AG04450 (cell line): ENCODE measurements at places on chromosomes 5 and 9.

DNA sequence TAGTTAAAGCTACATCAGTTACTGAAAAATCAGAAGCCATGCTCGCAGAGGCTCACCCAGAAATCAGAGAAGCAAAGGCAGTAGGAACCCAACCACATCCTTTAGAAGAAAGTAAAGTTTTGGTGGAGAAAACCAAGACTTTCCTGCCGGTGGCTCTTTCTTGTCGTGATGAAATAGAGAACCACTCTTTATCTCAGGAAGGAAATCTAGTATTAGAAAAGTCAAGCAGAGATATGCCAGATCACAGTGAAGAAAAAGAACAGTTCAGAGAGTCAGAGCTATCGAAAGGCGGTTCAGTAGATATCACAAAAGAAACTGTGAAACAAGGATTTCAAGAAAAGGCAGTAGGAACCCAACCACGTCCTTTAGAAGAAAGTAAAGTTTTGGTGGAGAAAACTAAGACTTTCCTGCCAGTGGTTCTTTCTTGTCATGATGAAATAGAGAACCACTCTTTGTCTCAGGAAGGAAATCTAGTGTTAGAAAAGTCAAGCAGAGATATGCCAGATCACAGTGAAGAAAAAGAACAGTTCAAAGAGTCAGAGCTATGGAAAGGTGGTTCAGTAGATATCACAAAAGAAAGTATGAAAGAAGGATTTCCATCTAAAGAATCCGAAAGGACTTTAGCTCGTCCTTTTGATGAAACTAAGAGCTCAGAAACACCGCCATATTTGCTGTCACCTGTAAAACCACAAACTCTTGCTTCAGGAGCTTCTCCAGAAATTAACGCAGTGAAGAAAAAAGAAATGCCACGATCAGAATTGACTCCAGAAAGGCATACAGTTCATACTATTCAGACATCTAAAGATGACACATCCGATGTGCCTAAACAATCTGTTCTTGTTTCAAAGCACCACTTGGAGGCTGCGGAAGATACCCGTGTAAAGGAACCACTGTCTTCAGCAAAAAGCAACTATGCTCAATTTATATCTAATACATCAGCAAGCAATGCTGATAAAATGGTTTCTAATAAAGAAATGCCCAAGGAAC is 47.2 kb downstream of the CMYA5 start:
- no peak for DNase-seq

DNA sequence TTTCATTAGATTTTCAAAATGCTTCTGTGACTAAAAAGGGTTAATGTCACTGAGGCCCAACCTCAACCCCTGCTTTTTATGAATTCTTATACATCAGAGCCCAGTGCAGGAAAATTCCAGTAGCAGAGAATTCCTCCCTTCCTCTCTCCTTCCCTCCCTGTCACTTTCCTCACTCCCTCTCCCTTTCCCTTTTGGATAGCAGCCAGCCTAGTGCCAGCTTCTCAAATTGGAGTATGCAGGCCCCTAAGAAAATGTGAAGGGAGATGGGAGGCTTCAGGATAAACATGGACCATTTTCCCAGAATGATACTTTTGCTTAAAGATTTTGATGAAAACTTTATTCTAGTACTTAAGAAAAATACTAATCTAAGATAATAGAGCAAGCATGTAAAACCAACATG is 507.4 kb downstream of the KDM4C start:
- DNase-seq = no peak

DNA sequence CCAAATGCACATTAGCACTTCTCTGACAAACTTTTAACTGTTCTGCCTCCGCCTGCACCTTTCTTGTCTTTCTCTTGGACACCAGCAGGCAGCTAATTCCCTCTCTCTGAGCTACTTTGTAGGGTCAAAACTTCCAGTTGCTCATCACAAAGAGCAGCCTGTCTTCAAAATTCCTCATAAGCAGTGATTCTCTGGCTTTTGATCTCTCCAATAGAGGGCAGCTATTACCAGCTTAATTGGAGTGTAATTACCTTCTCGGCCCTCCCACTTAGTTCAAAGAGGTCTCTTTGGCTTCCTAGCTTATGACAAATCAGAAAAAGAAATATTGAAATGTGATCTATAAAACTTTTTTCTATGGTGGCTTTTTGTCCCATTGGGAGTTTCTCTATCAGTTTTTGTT is 43.6 kb upstream of the RAD23B start:
- DNase-seq = no peak

- no peak for DNase-seq
Measured at GRCh38 chr5:67659288-67659687, 462.7 kb upstream of the CD180 start.

DNA sequence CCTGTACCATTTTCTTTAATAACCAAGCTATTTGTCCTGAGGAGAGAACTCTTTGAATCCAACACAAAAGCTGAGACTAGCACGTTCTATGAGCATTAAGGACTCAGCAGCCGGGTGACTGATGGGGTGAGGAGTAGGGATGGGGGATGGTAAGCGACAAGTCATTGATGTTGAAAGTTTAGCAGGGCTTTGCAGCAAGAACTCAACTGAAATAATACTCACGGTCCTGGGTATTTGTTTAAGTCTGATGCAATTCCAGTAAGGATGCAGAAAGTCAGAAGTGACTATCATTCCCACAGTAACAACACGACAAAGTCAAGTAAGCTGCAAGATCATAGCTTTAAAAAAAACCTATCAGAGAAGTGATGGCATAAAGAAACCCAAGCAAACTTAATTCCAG is 131.1 kb downstream of the ACTL7B start:
- DNase-seq = no peak

DNA sequence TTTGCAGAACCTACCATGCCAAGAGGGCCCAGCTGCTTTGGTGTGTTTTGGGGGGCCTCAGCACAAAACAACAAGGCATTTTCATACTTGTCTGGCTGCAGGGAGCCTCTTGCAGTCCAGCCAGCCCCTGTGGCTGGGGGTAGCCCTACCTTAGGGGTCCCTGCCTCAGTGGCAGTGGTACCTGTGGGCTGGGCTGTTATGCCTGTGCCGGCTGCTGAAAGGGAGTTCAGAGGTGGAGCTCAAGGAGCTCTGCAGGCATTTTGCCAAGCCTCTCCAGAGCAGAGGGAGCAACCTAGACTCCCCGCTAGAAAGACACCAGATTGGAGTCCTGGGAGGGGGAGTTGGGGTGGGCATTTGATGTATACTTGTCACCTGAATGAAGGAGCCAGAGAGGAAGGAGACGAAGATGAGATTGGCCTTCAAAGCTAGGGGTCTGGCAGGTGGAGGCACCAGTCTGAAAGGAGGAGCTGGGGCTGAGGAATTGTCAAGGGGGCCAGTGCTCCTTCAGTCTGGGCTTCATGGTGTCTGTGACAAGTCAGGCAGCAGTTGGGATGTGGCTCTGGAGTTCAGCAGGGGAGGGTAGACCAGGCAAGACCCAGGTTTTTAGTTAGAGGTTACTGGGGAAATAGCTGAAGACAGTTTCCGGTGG is 1.5 kb downstream of the SHROOM1 start:
- DNase-seq = no peak

GRCh38 chr5:149220750-149221149 is 50.9 kb upstream of the AFAP1L1 start:
- no peak for DNase-seq

DNA sequence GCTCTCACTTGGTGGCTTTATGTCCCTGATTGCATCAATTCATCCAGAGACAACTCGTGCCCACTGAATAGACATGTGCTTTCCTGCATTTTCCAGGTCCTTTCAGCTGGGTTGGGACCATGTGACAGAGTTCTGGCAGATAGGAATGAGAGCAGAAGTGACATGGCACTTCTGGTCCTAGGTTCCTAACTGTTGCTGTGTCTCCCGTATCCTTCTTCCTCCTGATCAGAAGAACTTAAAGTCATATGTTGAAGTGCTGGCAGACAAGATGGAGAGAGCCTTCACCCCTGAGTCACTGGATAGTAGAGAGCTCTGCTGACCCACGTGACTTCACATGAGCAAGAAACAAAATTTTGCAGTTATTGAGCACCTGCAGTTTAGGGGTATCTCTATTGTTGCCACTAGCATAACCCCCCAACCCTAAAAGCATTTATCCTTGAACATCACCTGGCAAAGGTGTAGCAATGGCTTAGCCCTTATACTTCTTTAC is 80.0 kb downstream of the NREP start:
- no peak for DNase-seq

DNA sequence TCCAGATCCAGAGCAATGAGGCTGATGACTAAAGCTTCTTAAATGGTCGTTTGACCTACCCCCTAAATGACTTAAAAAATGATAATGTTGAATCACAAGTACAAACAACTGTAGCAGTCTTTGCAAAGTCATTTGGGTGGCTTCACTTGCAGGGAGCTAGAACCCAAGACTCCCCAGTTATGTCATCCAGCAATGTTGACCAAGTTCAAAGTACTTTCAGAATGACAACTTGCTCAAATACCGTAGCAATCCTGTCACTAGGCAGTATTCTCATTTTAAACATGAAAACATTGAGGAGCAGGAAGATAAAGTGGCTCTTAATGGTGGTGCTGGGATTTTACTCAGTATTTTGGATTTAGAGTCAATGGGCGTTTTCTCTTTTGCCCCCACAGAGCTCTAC is 1217.0 kb upstream of the DMAC1 start:
- no peak for DNase-seq

DNA sequence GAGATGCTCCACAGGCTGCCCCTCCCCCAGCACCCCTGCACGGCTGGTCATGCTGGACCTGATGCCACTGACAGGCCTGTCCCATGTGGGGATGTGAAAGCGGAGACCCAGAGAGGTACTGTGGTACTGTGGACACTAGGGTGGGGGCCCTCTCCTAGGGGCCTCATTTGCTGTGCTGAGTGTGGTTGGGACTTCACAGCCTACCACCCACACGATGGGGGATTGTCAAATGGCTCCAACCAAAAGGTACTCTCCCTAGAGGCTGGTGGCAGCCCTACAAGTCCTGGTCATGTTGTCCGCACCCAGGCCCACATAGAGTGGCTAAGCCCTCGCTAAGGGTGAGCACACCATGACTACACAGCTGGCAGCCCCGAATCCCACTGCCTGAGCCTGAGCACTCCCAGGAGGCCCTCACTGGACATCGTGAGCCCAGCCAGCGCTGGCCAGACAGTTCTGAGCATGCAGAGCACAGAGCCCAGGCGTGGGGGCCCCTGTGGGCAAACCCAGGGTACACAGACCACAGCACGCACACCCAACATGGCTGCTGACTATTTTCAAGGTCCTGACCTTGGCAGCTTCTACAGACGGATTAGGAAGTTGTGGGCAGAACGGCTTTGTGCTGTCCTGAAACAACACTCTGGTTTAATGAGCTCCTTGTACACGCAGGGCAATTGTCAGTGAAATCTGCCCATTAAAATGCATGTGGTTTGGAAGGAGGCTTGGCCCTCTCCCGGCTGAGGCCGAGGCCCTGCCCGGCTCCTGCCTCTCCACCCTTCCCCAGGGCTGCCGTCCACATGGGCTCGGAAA is 214.1 kb downstream of the HSPA4 start:
- DNase-seq = no peak

DNA sequence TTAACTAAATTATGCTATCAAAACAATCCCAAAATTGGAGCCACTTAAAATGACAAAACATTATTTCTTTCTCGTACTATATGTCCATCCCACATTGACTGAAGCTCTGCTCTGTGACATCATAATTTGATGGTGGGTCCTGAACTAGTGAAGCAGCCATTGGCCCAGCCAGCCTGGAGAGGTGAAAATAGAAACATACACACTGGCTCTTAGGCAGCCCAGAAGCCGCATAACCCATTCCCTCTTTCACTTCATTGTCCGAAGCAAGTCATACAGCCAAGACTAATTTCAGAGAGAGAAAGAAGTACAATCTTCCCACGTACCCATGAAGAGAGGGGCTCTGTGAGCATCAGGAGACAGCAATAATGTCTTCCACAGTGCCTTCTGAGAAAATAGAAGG is 342.5 kb downstream of the NFIB start:
- no peak for DNase-seq

DNA sequence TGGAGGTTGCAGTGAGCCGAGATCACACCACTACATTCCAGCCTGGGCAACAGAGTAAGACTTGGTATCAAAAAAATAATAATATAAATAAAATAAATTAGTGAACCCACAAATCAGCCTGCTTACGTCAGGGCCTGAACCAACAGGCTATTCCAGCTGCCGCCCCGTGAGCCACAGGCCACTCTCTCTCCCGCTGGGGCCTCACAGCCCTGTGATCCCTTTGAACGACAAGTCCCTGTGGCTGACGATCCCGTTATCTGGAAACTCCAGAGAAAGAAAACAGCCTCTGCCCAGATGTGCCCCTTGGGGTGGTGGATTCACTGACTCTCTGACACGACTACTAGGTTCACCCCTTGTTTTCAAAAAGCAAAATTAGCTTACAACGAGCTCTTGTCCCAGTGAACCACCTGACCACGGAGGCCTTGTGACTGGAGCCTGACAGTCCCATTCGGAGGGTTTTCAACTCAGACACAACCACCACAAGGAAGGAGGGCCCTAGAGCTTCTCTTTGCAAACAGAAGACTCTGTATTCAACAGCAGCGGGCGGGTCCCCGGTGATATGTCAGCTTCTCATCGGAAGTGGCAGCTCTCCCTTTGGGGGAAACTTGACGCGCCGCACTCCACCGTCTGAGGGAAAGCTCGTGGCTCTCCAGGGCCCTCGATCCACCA is 4.4 kb upstream of the DIPK1B start:
- DNase-seq = no peak

DNA sequence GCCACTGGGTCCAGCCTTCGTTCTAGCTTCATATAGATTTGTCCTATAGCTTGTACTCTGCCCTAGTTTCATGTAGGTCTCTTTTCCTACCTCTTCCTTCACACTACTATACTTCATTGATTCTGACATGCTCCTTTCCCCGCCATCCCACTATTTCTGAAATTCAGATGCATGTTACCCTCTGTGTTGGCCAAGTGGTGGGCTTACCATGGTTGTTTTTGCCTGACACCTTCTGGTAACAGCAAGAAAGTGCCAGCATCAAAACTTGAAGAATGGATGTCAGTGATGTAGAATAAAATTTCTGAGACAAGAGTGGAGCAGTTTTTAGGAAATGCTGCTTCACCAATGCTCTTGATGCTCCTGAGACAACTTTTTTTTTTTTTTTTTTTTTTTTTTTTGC is 19.5 kb upstream of the SERINC5 start:
- DNase-seq = no peak

DNA sequence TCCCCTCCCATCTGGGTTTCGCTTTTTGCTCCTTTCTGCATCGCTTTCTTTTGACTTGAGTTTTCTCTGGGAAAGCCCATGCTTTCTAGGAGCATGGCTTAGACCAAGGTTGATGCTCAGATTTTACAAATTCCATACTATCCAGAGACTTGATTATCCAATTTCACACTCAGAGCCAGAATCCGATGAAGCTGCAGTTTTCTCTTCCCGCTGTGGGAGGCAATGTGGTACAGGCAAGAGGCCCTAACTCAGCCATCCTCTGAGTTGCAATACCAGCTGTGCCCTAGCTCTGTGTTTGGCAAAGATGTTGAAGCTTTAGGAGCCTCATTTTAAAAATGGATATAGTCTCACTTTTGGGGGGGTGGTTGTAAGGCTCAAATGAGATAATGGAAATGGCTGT is 85.1 kb downstream of the BRINP1 start:
- no peak for DNase-seq
